ENCODE measurements at places on chromosomes 2 and 18. TPM values are rescaled to one million over a fixed set of nuclear protein-coding genes. Genes with fewer than 3 reads are reported as not detected.

GAD1 gene
- total RNA-seq: 0.34 TPM

PKDCC gene
- total RNA-seq: 48.0 TPM

RPRM gene
- total RNA-seq: 16.2 TPM

AQP12A gene
- not detected for total RNA-seq

GRCh38 chr2:44848026-44848425 is 93.5 kb upstream of the SIX3 start:
- H3K4me3 ChIP-seq: no peak overlapping the region
- H3K4me1 ChIP-seq: no peaks in the 10 kb centered on the region
- no peaks in the 10 kb centered on the region for H3K27me3 ChIP-seq
- H3K36me3 ChIP-seq: no peaks in the 10 kb centered on the region
- DNase-seq: no peak

DNA sequence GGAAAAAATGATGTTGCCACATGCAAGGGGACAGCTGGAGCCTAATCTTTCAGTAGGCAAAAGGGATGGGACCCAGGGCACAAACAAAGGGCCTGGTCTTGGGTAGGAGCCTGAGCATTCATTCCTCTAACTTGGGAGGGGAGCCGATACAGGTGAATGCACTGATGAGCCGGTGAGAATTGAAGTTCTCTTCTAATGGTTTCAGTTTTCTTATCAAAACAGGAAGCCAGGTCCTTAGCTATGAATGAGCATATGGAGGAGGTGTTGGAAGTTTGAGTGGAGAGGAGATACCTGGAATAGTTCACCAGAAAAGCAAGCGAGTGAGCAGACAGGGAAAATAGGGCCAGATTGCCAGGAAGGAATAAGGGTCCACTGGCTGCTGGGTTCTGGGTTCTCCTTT is 10.1 kb downstream of the DPP4 start:
- no peak overlapping the region for H3K27ac ChIP-seq
- H3K4me3 ChIP-seq: no peak overlapping the region
- DNase-seq: no peak
- H3K36me3 ChIP-seq: no peaks in the 10 kb centered on the region

DNA sequence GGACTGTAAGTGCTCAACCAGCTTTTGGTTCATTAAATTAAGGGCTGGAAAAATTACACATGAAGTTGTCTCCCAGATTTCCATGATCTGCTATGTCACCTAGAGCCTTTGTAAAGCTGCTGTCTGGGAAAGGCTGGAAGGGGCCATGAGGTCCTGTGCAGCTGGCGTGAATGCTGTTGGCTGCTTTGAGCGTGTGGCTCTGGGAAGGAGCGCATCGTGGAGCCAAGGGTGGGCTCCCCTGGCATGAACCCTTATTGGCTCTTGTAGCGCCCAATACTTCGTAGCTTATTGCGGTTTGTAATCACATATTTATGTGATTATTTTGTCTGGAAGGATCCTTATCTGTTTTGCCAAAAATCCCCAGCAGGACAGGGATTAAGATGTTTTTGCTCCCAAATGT is 70.5 kb upstream of the LMAN1 start:
- no peaks in the 10 kb centered on the region for H3K27me3 ChIP-seq
- no peak overlapping the region for H3K27ac ChIP-seq
- no peak for DNase-seq

- H3K4me1 ChIP-seq: no peaks in the 10 kb centered on the region
- no peak overlapping the region for H3K4me3 ChIP-seq
- 0 out of 2 replicates have a peak overlapping the region, but pooled peaks have one; percentile 8 for H3K27ac ChIP-seq
- no peaks in the 10 kb centered on the region for H3K27me3 ChIP-seq
- H3K36me3 ChIP-seq: no peaks in the 10 kb centered on the region
Observed at GRCh38 chr2:85475799-85476490, 57.4 kb downstream of the SH2D6 start.

DNA sequence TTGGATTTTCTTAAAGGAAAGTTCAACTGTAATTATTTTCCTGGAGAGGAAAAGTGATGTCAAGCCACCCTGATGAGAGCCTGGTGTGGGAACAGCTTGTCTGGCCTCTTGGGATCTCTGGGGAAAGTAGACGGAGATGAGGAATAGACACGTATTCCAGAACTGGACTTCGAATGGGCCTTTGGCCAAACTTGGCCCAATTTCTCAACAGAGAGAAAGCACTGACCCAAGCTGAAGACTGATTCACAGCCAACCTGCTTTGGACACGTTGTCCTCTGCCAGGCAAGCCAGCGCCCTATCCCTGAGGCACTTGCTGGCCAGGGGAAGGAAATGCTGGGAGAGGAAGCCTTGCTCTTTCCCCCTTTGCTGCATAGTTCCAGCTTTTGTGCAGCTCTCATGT is 70.8 kb upstream of the CTAGE1 start:
- H3K27ac ChIP-seq: no peak overlapping the region
- no peak for DNase-seq
- no peaks in the 10 kb centered on the region for H3K4me1 ChIP-seq
- no peaks in the 10 kb centered on the region for H3K27me3 ChIP-seq
- H3K36me3 ChIP-seq: no peaks in the 10 kb centered on the region

DNA sequence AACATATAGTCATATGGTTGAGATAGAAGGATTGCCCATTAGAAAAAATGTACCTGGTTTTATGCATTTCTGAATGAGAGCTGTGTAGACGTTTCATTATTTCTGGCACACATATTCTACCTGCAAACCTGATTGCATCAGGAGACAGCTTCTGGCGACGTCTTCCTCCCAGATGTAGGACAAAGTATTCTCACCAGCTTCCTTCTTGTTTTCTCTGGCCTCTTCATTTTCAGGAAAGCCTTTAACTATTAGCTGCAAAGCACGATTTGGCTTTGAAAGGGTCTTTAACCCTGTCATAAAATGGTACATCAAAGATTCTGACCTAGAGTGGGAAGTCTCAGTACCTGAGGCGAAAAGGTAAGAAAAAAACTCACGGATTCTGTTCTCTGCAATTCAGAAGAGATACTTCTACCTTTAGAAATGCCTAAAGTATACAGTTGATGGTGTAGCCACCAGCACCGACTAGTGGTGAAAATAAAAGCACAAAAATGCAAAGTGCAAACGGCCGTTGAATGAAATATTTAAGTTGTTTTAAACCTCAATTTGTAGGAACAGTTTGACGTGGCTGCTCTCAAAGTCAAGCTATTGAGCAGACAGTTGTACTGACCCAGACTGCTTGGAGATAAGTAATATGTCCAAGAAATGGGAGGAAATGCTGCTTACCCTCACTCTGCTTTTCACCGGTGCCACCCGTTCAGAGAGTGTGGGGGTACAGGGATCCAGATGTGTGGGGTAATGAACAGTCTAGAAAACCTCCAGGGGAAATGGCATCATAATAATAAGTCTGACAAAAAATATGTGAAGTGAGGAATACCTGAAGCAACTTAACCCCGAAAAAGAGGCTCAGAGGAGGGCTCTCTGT is 20.2 kb downstream of the IL18RAP start:
- DNase-seq: no peak
- no peak overlapping the region for H3K4me3 ChIP-seq
- no peak overlapping the region for H3K27ac ChIP-seq
- H3K4me1 ChIP-seq: no peaks in the 10 kb centered on the region

DNA sequence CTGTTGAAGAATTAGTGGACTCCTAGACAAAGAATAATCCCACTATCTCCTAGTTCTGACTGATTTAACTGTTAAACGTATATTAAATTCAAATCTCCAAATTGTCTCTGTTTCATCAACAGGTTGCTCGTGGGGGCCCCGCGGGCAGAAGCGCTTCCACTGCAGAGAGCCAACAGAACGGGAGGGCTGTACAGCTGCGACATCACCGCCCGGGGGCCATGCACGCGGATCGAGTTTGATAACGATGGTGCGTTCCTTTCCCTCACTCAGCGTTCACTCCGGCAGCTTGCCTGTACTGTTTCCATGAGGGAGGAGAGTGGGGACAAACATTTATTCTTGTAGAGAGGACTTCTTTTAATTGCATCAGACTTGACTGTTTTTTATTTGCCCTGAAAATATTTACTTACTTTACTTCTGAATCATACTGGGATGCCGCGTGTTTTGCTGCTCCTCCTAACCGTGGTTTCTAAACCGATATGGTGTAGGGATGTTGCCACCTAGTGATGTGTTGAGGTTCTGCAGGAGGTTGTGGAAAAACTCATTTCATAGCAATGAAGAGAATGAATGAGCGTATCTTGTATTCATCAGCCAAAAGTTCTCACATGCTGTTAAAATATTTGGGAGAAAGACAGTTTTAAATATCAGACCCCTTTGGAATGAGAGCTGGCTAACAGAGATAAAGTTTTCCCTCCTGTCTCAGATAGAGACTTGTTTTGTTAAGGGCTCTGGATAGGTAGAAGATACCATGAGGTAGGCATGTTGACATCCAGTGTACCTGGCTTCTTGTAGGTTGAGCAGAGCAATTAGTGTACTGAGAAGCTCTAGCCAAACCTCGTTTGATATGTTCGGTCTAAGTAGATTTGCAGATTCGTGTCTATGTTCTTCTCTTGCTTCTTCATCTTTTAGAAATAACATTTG is 38.3 kb downstream of the ITGA6 start:
- peaks cover 10% of the 10 kb centered on the region for H3K4me1 ChIP-seq
- H3K4me3 ChIP-seq: no peak overlapping the region
- no peaks in the 10 kb centered on the region for H3K27me3 ChIP-seq
- no peak for DNase-seq
- peaks cover 18% of the 10 kb centered on the region for H3K36me3 ChIP-seq
